Activated T-helper 2 cell treated with anti-CD3 and anti-CD28 coated beads, Interferon-gamma antibody, Interleukin-2, Interleukin-4, amounts not matched to agents 10 μg/mL and 5 μg/mL and 100 μg/mL, durations not matched to agents 14 hours and 24 hours and 36 hours (primary cell): ENCODE measurements at places on chromosomes 5 and 9. TPM values are rescaled to one million over a fixed set of nuclear protein-coding genes. Genes with fewer than 3 reads are reported as not detected.

DNA sequence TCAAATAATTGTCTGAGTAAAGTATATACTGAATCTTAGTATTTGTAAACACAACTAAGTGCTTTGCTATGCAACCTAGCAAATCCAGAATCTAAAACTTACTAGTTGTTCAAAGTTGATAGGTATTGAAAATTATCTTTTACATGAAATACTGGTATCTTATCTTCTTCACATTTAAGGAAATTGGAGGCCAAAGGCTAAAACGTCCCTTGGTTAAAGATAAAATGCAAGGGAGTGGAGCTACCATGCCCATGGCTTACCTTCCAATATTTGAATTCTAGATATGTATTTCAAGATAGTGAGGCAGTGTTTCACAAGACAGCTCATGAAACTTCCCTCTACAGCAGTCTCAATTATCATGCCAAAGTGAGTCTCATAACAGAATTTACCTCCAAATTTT is 373.5 kb downstream of the KIAA0825 start:
- H3K4me3 ChIP-seq, result no peak overlapping the region
- H3K4me1 ChIP-seq, result no peaks in the 10 kb centered on the region
- H3K27me3 ChIP-seq, result no peaks in the 10 kb centered on the region
- no peak for DNase-seq
- H3K36me3 ChIP-seq, result no peaks in the 10 kb centered on the region

DNA sequence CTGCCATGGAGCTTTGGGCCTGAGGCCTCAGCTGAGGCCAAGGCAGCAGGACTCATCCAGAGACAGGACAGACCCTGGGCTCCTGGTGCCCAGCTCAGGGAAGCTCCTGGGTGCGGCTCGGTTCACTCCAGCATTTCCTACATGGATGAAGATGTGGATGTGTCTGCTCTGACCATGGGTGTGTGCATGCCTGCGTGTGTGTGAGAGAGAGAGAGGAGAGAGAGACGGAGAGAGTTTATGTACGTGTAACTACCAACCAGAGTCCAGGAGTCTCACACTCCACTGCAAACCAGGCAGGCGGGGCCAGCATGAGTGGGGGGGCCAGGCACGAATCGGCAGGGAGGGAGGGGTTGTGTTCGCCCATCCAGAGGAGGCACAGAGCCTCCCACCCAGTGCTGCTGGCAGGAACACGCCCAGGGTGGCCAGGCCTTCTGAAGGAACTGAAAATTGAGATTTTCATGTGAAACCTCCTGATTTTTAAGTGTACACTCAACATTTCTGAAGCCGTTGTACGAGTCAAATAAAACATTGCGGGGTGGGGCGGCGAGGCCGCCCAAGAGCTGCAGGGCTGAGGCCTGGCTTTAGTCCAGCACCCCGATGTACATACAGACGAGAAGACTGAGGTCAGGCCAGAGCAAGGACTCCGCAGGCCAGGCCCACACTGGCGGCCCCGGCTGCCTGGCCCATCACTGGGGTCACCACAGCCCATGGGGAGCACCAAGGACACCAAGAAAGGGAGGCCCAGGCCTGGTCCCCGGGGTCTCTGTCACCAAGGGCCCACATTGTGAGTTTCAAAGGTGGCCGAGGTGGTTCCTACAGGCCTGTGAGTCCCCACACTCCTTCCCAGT is 88.7 kb downstream of the ADAMTS2 start:
- no peak overlapping the region for H3K4me3 ChIP-seq
- H3K27me3 ChIP-seq, result no peaks in the 10 kb centered on the region
- no peaks in the 10 kb centered on the region for H3K4me1 ChIP-seq
- no peak for DNase-seq
- H3K36me3 ChIP-seq, result no peaks in the 10 kb centered on the region
- no peak overlapping the region for H3K27ac ChIP-seq

- peaks cover 2% of the 10 kb centered on the region for H3K4me1 ChIP-seq
- H3K27me3 ChIP-seq, result no peaks in the 10 kb centered on the region
- DNase-seq, result no peak
- peak overlapping the region; percentile 80 for H3K4me3 ChIP-seq
- H3K36me3 ChIP-seq, result no peaks in the 10 kb centered on the region
These were observed 793 bp downstream of the AGPAT2 start for GRCh38 chr9:136686534-136686793.

ADGRV1 gene
- total RNA-seq, result 12.4 TPM in 2 replicates

SMC5 gene
- total RNA-seq, result 45.3 and 51.0 TPM in 2 replicates

RALGDS gene
- 78.8 and 85.8 TPM in 2 replicates for total RNA-seq
